Effector memory CD8-positive, alpha-beta T cell (primary cell): ENCODE measurements at places on chromosomes 13 and 19.

- no peak for DNase-seq
Measured at GRCh38 chr19:46426035-46426505, 2.7 kb downstream of the PNMA8C start.

DNA sequence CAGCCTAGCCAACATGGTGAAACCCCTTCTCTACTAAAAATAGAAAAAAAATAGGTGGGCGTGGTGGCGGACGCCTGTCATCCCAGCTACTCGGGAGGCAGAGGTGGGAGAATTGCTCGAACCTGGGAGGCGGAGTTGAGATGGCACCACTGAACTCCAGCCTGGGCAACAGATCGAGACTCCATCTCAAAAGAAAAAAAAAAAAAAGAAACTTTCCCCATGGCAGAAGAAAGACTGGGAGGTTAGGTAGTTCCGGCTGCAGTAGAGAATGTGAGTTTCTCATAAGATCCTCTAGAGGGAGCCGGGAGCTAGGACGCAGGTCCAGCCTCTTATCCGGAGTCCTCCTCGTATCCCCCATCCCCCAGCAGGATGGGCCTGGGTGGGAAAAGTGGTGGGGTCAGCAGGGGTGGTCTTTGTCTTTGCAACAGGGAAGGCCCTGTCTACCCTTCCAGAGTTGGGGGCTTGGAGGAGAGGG lies 13.2 kb upstream of the CREB3L3 start:
- DNase-seq, result peak; percentile 14

DNA sequence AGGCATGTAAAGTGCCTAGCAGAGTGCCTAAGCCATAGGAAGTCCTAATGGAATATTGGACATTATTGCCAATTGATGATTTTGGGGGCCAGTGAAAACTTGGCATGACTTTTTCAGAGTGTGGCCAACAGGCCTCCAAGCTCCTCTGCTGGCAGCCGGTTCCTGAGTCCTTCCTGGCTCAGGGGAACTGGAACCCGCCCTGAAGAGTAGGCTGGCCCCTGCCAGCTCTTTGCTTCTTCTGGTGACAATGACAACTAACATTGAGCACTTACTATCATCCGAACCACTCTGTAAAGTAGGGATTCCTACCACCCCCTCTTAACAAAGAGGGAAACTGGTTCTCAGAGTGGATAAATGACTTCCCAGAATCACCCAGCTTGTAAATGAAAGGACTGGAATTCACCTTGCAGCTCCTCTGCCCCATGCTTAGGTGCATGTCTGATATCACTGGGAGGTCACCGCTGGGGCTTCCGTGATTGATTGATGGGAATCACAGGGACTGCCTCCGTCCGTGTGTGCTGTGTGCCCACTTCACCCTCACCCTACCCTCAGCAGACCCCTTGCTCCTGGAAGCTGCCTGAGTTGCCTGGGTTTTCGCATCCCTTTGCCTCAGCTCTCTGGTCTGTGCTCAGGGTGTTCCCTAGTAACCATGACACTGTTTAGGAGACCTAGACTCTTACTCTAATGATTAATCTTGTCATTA lies 50.6 kb downstream of the TNFRSF19 start:
- no peak for DNase-seq

GRCh38 chr19:34082289-34083077 lies 89.8 kb upstream of the LSM14A start:
- no peak for DNase-seq

DNA sequence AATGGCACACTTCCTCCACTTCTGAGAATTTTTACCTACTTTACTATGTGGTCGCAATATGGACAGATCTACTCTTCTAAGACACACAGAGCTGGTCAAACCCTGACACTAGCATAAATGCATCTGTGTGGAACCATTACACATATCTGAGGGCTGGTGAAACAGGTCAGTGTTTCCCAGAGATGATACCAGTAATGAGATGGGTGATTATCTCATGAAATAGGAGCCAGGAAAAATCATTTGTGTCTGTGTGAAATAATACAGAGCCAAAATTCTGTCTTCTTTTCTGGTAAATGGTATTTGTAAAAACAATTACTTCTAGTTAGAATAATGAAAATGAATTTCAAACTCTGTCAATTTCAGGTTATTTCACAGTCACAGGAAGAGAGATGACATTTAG lies 71.6 kb upstream of the FARP1 start:
- DNase-seq, result no peak

GRCh38 chr19:44021221-44021620 lies 4.0 kb upstream of the ZNF222 start:
- no peak for DNase-seq

DNA sequence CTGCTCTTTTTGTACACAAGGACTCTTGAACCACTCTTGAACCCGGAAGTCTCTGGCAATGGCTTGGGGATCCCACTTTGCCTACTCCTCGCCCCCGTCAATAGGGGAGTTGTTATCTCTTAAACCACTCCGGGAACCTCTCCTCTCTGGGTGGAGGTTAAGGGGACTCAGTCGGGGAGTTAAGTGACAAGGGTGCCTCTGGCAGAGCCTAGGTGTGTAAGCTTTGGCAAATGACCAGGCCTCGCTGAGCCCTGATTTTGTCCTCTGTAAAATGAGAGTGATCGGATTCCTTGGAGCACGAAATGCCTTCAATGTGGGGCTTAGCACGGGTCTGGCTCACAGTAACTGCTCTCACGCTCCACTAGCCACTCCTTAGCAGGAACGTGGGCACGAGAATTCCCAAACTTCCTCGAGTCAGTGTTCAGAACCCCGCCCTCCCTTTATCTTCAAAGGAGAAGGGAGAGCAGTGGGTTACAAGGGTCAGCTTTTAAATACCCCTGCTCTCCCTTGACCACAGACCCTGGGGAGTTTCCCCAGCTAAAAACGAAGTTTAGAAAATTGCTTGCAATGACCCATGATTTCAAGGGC lies 193.3 kb downstream of the KATNAL1 start:
- no peak for DNase-seq
